ENCODE measurements at places on chromosomes 5 and 9.
A peak's percentile ranks its signal among the peaks of the same experiment; 100 is the strongest.

DNA sequence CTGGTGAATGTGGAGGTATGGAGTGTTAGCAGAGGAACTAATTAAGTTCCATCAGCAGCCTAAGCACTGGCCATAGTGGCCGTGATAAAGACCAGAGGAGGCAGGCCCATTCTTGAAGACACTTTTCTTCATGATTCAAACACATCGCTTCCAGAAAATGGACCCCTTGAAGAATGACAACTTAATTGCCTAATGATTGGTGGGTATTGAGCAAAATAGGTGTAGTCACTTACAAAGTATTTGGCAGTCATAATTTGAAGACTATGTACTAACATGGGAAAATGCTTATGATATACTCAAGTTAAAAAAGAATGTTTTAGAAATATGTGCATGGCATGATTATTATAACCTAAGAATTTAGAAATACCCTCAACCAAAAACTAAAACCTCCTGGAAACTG is 44.8 kb downstream of the MEGF10 start:
- DNase-seq = no peak

- peak; percentile 51 for DNase-seq
These were observed 13.6 kb upstream of the AKNA start for GRCh38 chr9:114401344-114401743.

GRCh38 chr5:1220351-1220750 is 4.8 kb upstream of the SLC6A18 start:
- DNase-seq = no peak

- no peak for DNase-seq
These were observed 178.8 kb downstream of the CSNK1G3 start for GRCh38 chr5:123690821-123691220.

- peak; percentile 28 for DNase-seq
These were observed 153.9 kb downstream of the PRELID2 start for GRCh38 chr5:145681216-145681615.

DNA sequence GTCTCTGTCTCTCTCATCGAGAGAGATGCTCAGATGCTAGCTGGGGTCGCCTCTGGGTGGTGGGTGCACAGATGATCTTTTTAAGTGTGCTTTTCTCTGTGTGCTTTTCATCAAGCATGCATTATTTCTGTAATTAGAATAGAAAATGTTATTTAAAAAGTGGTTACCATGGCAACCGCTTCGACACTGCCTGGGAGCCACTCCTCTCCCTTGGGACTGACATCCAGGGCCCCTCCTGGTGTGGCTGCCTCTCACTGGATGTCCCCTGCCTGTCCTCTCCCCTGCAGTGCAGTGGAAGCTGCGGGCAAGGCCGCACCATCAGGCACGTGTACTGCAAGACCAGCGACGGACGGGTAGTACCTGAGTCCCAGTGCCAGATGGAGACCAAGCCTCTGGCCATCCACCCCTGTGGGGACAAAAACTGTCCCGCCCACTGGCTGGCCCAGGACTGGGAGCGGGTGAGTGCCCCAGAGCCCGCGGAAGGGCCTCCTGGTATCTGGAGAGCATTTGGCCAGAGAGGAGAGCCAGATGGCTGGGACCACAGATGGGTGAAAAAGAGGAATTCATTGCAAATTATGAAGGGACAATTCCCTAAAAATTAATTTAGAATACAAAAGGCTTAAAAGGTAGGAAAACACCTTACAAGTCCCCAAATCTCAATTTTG is 34.7 kb downstream of the ADAMTSL2 start:
- no peak for DNase-seq

- no peak for DNase-seq
These were observed 13.8 kb downstream of the WWC1 start for GRCh38 chr5:168305281-168305680.

- DNase-seq = no peak
These were observed 58.1 kb downstream of the HAPLN1 start for GRCh38 chr5:83662558-83662957.

GRCh38 chr5:53429706-53430105 is 50.7 kb upstream of the FST start:
- DNase-seq = peak; percentile 38

DNA sequence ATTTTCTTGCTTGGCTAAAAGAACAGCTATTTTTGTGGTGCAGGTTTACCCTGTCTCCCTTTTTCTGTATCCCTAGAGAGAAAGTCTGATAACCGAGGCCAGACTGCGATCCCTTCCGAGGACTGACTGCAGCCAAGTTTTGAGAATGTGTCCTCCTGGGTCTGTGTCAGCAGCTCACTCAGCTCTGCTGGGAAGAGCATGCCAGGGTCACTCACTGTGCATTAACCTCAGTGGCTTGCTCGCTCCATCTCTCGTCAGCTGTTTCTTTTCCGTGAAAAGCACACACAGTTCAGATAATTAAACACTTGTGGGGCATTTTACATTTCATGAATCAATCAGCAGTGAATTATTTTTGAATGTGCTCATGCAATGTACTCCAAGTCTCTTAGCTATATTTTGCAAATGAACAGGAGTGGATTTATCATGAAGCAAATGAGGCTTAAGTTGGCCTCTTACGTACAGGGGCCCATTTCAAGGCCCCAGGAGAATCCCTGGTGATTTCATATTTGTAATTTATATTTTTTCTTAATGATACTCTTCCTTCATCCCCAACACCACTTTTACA is 252.1 kb downstream of the SMARCA2 start:
- no peak for DNase-seq

GRCh38 chr9:126690431-126691051 is 76.8 kb downstream of the LMX1B start:
- peak; percentile 77 for DNase-seq

- DNase-seq = no peak
These were observed 505.1 kb downstream of the CETN3 start for GRCh38 chr5:89904442-89904841.

- DNase-seq = peak; percentile 36
These were observed 1.2 kb downstream of the SRFBP1 start for GRCh38 chr5:121962958-121963357.

DNA sequence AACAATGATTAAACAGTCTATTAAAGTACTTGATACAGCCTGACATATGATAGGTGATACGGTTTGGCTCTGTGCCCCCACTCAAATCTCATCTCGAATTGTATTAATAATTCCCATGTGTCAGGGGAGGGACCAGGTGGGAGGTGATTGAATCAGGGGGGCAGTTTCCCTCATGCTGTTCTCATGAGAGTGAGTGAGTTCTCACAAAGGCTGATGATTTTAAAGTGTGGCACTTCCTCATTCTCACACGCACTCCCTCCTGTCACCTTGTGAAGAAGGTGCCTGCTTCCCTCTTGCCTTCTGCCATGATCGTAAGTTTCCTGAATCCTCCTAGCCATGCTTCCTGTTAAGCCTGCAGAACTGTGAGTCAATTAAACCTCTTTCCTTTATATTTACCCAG is 40.1 kb upstream of the TARS1 start:
- no peak for DNase-seq

DNA sequence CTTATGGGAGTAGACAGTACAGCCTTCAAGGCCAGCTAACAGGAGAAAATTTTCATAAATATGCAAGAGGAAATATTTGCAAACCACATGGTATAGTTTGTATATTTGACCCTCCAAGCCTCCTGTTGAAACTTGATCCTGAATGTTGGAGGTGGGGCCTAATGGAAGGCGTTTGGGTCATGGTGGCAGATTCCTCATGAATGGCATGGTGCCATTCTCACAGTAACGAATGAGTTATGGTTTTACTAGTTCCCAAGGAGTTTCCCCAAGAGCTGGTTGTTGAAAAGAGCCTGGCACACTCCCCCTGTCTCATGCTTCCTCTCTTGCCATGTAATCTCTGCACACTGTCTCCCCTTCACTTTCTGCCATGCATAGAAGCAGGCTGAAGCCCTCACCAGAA is 3.3 kb upstream of the PAIP1 start:
- no peak for DNase-seq
